Gastrocnemius medialis (tissue), 4 donors: ENCODE measurements at places on chromosomes 7 and 10. TPM values are rescaled to one million over a fixed set of nuclear protein-coding genes. Genes with fewer than 3 reads are reported as not detected.

IDI2 gene
- total RNA-seq: 128 TPM

VWA2 gene
- not detected for total RNA-seq

METTL27 gene
- 0.40 TPM for total RNA-seq

NEURL1 gene
- total RNA-seq: 88.1 TPM

ICA1 gene
- total RNA-seq: 1.6 TPM

CISD1 gene
- 90.2 TPM for total RNA-seq

POR gene
- 130 TPM for total RNA-seq

DOCK1 gene
- 5.0 TPM for total RNA-seq

MYL10 gene
- not detected for total RNA-seq

ADAMTS14 gene
- 0.10 TPM for total RNA-seq

AUTS2 gene
- 11.3 TPM for total RNA-seq

SEMA3A gene
- total RNA-seq: 0.16 TPM

OR2A1 gene
- total RNA-seq: 0.35 TPM

TMEM139 gene
- total RNA-seq: not detected

LRRTM3 gene
- total RNA-seq: not detected

SFXN2 gene
- total RNA-seq: 0.84 TPM

ZNF487 gene
- total RNA-seq: 1.0 TPM

PALD1 gene
- 4.1 TPM for total RNA-seq

ABCA13 gene
- 0.10 TPM for total RNA-seq

EPO gene
- total RNA-seq: not detected

CCL24 gene
- not detected for total RNA-seq

AOAH gene
- 0.17 TPM for total RNA-seq

UPK3B gene
- 0.22 TPM for total RNA-seq

FOXP2 gene
- 7.9 TPM for total RNA-seq

DDIT4 gene
- total RNA-seq: 296 TPM

MAGI2 gene
- 2.4 TPM for total RNA-seq

VSTM2A gene
- total RNA-seq: not detected

NIPSNAP2 gene
- total RNA-seq: 382 TPM

PNLIPRP2 gene
- total RNA-seq: not detected

NODAL gene
- not detected for total RNA-seq

ANKRD30A gene
- total RNA-seq: not detected

SPDYE8 gene
- total RNA-seq: not detected
